ENCODE measurements at places on chromosomes 11 and 22.

GRCh38 chr11:130370845-130371590 lies 56.3 kb upstream of the ZBTB44 start:
- DNase-seq, result no peak

GRCh38 chr11:5004424-5005274 lies 10.0 kb downstream of the OR51L1 start:
- DNase-seq, result peak; percentile 13

- DNase-seq, result no peak
Measured at GRCh38 chr22:46453006-46453828, 84.2 kb downstream of the CELSR1 start.

- DNase-seq, result no peak
Measured at GRCh38 chr11:128585498-128586238, 1.7 kb downstream of the ETS1 start.

DNA sequence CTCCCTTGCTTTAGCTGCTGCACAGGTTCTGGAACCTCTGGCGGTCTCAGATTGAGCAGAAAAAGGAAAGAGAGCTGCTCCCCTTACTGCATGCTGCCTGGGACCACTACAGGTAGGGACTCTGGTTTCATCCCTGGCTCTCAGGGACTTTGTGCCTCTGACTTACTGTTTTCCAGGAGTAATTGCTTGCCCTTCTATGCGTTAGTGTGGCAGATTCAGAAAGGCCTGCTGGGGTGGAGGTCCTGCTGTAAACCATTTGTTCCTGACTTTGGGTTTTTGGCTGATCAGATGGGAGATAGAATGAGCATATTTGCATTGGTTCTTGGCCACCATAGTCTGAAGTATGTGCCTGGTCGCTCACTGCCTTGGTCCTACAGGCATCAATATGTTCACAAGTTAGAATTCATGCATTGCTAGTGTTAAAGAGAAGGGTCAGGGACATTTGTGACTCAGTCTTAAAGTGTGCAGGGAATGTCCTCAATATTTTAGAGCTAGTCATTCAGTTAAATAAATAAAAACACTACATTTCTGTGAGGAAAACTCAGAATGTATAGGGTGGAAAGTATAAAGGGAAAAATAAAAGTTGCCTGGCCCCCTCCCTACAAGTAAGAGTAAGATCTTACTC lies 78.0 kb downstream of the PISD start:
- peak; percentile 35 for DNase-seq

GRCh38 chr11:6850526-6850925 lies 5.0 kb downstream of the OR10A5 start:
- DNase-seq, result no peak
